ENCODE measurements at places on chromosomes 4 and X.

- DNase-seq: no peak
These were observed 78.7 kb downstream of the CLNK start for GRCh38 chr4:10605746-10606482.

- DNase-seq: no peak
These were observed 170.9 kb downstream of the APBB2 start for GRCh38 chr4:41043465-41043864.

GRCh38 chr4:39312816-39313215, 53.3 kb downstream of the RFC1 start:
- no peak for DNase-seq

DNA sequence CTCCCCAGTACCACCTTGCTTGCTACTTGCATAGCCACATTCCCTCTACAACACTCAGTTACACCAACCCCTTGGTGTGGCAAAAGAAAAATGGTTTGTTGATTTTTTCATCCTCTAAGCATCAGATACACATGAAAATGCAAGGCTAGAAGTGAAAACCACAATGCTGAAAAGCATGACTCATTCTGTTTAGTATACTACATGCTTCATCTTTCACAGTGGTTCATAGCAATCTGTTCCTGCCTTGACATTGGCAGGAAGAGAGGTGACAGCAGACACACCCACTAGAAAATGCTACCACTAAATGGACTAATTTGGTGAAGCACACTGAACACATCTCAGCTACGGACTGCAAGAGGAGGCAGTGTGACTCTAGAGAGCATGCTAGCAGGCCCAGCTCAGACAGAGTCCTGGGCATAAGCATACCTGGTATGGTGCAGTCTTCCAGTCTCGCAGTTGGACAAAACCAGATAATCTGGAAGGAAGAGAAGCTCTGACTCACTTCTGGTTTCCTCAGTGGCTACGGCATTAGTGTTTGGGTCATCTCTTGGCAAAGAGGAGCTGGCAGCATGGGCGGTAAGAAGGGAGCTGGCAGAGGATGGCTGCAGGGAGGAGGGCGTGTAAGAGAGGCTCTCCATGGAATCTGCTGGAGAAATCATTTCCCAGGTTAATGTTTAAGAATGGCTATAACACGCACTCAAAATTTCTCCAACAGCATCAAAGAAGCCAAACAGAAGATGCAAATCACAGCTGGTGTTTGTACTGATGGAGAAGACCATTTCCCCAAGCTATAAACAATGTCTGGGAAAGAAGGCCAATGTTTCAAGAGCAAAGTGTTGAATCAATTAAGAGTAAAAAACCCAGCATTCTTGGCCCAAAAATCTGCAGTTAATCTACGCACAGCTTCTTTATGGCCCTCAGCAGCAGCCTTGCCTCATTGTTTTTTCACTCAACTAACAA, 37.8 kb downstream of the GAB3 start:
- peak; percentile 18 for DNase-seq

GRCh38 chr4:61373901-61374440, 173.8 kb downstream of the ADGRL3 start:
- no peak for DNase-seq

GRCh38 chrX:25536307-25536970, 520.7 kb upstream of the ARX start:
- no peak for DNase-seq

DNA sequence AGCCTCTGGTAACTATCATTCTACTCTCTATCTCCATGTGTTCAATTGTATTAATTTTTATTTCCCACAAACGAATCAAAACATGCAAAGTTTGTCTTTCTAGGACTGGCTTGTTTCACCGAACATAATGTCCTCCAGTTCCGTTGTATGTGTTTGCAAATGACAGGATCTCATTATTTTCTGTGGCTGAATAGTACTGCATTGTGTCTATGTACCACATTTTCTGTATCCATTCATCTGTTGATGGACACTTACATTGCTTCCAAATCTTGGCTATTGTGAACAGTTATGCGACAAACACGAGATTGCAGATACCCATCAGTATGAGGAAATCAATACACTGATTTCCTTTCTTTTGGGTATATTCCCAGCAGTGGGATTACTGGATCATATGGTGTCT, 8.4 kb upstream of the LDOC1 start:
- DNase-seq: no peak

DNA sequence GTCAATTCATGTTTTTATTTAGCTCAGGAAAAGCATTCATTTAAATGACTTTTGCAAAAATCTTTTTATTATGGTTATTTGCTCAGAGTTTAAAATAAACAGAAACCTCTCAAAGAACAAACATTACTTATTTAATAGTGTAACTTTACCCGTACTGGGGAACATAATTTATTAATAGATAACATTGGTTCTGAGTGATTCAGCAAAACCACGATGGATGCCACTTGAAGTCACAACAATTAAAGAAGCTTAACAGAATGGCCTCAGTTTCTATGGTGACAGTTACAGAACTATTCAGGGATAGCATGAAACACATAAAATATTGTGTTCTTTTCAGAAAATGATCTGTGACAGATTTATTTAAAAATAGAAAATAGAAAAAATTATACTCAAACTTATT, 368.7 kb downstream of the CCSER1 start:
- DNase-seq: no peak

DNA sequence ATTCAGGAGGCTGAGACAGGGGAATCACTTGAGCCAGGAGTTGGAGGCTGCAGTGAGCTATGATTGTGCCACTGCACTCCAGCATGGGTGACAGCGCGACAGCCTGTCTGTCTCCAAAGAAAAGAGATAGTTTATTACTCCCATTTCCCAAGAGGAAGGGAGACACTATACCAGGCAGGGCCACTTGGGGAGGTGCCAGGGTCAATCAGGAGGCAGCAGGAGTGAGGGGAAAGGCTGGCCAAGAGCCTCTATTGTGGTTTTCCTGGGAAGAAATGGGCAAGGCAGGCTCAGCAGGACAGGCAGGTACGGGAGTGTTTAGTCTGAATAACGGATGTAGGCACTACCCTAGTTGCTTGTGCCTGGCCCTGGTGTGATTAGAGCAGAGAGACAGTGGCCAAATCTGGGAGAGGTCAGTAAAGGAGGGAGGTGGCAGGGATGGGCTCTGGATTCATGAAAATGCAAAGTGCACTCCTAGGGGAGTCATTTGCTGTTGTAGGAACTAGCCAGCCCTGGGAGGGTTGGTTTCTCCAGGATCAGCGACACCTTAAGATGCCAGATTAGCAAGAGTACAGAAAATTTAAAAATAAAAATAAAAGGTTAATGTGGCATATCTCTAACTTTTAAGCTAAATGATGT, 20.2 kb upstream of the CDKN2AIP start:
- DNase-seq: no peak

DNA sequence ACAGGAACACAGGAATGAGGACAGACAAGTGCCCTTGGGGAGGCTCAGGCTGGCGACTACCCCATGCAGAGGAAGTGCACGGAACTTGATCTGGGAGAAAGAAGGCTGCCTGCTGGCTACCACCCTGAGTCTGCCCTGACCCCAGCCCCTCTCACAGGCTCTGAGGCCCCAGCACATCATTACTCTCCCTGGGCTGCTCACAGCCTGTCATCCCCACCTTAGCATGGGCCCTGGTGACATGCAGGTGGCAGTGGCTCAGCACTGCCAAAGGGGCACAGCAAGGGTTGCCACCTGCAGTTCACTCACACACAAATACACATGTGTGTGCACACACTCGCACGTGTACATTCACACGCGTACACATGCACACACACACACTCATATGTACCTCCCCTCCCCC, 26.1 kb upstream of the MAMLD1 start:
- DNase-seq: no peak

GRCh38 chr4:53314252-53314651, 51.6 kb downstream of the SCFD2 start:
- DNase-seq: no peak

GRCh38 chr4:138062929-138063328, 179.2 kb downstream of the SLC7A11 start:
- DNase-seq: no peak

DNA sequence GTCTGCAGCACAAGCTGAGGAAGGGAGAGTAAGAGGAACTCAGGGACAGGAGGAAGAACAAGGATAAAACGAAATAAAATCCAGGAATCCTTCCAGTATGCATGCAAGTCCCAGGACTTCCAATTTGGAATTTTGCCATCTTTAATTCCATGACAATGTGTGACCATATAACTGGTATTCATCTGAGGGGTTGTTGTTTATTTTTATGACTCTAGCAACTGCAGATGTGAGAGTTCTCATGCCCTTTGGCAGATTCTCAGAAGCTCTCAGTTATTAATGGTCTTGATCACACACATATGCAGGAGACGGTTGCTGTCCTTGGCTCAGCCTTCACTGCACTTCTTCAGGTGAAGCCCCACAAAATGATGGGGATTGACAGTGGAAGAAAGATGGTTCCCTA, 148.2 kb downstream of the SMIM20 start:
- no peak for DNase-seq

DNA sequence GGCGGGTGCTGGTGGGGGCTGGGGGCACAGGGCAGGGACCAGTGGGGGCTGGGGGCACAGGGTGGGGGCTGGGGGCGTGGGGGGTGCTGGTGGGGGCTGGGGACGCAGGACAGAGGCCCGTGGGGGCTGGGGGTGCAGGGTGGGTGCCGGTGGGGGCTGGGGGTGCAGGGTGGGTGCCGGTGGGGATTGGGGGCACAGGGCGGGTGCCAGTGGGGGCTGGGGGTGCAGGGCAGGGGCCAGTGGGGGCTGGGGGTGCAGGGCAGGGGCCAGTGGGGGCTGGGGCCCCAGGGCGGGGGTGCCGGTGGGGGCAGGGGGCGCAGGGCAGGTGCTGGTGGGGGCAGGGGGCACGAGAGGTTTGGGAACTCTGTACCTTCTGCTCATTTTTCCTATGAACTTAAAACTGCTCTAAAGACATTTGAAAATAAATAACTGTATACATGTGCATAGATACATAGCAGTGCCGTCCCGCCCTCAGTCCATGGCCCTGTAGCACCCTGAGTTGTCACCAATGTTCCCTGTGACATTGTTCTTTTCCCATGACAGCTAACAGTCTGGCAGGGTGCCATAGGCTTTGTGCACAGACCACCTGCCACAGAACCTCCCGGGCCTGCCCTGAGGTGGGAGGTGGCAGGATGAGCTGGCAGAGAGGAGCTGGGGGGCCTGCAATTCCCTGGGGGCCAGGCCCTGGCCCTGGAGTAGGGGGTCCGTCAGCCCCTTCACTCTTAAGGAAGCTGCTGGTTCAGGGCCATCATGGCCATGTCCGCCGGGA, 35.6 kb upstream of the ADRA2C start:
- DNase-seq: no peak

DNA sequence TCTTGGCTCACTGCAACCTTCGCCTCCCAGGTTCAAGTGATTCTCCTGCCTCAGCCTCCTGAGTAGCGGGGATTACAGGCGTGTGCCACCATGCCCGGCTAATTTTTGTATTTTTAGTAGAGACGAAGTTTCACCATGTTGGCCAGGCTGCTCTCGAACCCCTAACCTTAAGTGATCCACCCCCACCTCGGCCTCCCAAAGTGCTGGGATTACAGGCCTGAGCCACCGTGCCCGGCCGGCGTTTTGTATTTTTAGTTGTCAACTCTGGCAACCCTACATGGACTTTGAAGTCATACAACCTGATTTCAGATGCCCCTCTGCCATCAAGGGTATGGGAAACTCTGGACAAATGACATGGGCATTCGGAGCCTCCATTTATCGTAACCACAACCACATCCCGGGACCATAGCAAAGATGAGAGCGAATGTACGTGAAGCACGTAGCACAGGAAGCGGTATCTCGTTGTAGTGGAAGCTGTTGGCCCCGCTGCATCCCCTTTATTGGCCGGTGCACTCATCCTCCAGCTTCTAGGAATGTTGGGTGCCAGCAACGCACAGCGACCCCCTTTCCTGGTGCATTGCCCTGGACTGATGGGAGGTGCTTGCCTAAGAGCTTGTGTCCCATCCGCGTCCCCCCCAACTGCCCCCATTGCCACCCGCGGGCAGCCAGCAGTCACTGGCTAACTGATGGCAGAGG, 109.2 kb downstream of the PHKA2 start:
- DNase-seq: no peak

DNA sequence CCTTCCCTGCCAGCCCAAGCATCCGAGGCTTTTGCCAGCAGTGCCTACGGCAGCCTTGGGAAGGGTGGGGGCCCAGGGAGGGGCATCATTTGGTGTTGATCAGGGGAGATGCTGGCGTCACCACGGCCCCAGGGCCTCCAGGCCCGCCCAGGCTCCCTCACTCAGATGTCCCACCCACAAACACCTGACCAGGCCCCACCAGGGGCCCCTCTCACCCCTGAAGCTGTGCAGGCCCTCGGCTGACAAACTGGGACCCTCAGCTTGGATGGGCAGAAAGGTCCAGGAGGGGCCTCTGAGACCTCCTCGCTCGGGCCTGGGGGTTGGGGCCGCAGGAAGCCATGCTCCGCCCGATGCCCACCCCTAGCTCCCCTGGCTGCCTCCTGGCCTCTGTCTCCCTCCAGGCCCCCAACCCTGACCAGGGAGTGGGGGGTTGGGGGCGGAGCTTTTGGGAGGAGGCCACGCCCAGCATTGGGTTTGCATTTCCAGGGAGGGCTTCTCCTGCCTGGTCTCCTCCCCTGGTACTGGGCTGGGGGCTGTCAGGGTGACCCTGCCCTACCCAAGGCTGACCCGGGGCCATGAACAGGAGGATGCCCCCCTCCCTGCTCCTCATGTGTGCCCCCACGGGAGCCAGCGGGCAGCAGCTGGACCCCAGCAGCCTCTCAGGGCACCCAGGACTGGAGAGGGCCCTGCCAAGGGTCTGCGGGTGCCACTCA, 33.4 kb upstream of the SPON2 start:
- DNase-seq: no peak
